Renal cortical epithelial cell (primary cell): ENCODE measurements at places on chromosomes 13 and 19.
A peak's percentile ranks its signal among the peaks of the same experiment; 100 is the strongest.

DNA sequence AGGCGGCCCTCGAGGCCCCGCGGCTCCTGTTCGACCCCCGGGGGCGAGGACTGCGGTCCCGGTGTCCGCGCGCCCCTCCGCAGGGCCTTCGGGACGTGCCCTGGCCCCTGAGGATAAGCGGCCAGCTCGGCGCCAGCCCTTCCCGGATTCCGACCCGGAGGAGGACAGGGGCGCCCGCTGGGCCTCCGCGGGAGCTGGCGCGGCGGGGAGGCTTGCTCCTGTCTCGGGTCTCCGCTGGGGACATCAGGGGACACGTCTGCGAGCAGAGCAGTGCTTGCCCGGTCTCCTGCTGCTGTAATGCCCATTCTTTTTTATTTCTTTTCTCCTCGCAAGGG is 829 bp downstream of the B3GLCT start:
- no peak for DNase-seq

DNA sequence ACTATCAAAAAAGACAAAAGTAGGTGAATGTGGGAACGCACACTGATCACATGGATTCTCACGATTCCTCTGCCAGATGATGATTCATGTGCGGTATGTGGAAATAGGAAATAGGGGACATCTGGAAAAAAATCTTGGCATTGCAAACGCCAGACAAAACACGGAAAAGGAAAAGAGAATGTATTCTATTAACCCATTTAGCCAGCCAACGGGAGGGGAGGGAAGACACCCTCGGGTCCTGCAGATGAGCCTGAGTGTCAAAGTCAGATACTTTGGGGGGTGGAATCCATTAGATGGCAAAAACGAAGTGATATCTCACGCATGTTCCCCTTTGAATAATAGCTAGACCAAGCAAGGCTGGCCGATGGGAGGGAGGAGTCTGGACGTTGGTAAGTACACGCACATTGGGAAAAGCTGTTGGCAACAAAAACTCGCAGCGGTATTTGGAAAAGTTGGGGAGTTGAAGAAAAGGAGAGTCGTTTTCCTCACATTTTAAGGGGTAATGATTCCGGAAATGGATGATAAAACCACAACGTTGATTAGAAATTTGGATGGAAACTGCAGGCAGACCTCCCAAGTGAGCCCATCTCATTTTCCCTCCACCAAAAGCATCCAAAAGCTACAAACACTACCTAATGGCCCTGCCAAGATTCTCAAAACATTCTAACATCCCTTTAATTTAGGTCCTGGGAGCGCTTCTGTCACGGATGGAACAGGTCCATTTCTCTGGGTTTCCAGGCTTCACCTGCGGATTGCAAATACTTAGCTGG is 73.6 kb downstream of the COL4A1 start:
- DNase-seq, result no peak

- DNase-seq, result no peak
These were observed 462.2 kb downstream of the TSHZ3 start for GRCh38 chr19:30887042-30887441.

GRCh38 chr19:56611288-56611687 is 16.2 kb downstream of the ZNF71 start:
- DNase-seq, result no peak

DNA sequence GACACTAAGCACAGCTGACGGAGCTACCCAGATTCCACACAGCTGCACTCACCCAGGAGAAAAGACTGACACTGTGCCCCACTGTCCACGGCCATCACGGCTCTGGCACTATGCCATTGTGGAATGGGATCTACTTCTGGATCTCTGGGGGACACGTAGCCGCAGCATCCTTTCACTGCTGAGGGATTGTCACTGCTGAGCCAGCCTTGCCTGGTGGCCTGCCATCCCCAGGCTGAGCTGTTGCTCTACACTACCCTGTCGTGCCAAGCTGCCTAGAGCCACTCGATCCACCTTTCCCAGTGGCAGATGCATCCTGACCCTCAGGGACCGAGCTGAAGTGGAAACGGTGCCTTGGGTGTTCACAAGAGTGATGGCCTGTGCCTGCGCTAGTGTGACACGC is 5.0 kb upstream of the LILRB5 start:
- no peak for DNase-seq

- DNase-seq, result peak; percentile 23
These were observed 5.7 kb upstream of the PEX11G start for GRCh38 chr19:7494416-7495098.

GRCh38 chr19:47729799-47730520 is 15.4 kb upstream of the NOP53 start:
- no peak for DNase-seq
